A549 treated with AZD2906 at 1 μM for 4 hours (cell line): ENCODE measurements at places on chromosomes 5 and 9. TPM values are rescaled to one million over a fixed set of nuclear protein-coding genes. Genes with fewer than 3 reads are reported as not detected.

The PAPPA gene
- 23.2 to 30.4 TPM (median 29.1 TPM) in 5 replicates for total RNA-seq

The SARDH gene
- 0.02 to 0.34 TPM (median 0.08 TPM) in 5 replicates for total RNA-seq

The SLC6A18 gene
- total RNA-seq: 0.24 TPM in 1 of 5 replicates, not detected in the others

The LECT2 gene
- total RNA-seq: not detected in 5 replicates

The PCDHGA8 gene
- total RNA-seq: 0.02 to 0.03 TPM (median 0.02 TPM) in 4 of 5 replicates, not detected in the other

The GPX3 gene
- 17.4 to 21.2 TPM (median 18.2 TPM) in 5 replicates for total RNA-seq

The TMC1 gene
- total RNA-seq: 0.02 to 0.10 TPM (median 0.07 TPM) in 4 of 5 replicates, not detected in the other

The SOHLH1 gene
- 0.05 to 0.08 TPM (median 0.05 TPM) in 3 of 5 replicates, not detected in the others for total RNA-seq

The CNTFR gene
- 0.06 to 0.14 TPM (median 0.12 TPM) in 5 replicates for total RNA-seq

The NXNL2 gene
- total RNA-seq: 0.70 to 1.00 TPM (median 0.78 TPM) in 5 replicates

The SPINK7 gene
- not detected in 5 replicates for total RNA-seq

The EPB41L4A gene
- 2.5 to 3.4 TPM (median 3.3 TPM) in 5 replicates for total RNA-seq

The ENTPD2 gene
- total RNA-seq: 2.9 to 6.2 TPM (median 5.7 TPM) in 5 replicates
